ENCODE measurements at places on chromosomes 11 and 22.

DNA sequence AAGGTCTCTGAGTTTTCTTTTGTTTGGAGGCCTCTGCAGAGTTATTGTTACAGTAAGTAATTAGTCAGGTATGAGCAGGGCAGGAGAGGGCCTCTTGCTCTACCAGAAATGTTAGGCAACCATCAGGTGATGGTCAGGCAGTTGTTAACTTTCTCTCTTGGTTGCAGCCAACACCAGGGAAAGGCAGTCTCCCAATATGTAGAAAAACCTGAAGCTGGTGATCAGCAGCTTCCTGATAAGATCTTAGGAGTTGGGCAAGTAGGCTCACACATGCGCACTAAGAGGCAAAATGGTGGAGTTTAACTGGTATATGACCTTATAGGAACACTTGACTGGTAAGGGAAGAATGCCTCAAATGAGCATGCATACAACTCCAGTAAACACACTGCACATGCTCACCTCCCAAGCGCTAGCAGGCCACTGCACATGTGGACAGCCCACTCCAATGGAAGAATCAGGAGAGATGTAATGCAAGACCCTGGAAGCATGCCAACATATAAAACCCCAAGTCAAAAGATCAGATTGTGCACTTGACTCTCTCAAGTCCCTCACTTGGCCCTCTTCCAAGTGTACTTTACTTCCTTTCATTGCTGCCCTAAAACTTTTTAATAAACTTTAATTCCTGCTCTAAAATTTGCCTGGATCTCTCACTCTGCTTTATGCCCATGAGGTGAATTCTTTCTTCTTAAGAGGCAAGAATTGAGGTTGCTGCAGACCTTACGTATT, 23.7 kb upstream of the SLC35F2 start:
- no peaks in the 10 kb centered on the region for H3K27me3 ChIP-seq
- H3K27ac ChIP-seq, result no peak overlapping the region
- DNase-seq, result no peak
- no peak overlapping the region for H3K4me3 ChIP-seq
- no peaks in the 10 kb centered on the region for H3K36me3 ChIP-seq

DNA sequence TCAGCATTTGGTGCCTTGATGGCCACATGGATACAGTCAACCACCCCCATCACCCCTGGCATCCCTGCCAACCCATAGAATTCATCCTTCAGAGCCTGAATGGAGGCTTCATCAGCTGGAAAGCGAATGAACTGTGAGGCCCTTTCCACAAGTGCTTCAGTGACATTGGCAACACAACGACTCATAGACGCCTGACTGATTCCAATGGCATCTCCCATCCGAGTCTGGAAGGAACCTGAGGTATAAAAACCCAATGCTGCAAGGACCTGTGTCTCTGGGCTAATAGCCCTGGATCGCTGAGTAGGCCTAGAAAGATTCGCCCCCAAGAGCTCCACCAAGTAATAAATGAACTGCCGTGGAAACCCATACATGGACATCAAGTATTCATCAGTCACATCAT, 1.3 kb downstream of the HARBI1 start:
- no peak overlapping the region for H3K27ac ChIP-seq
- no peak overlapping the region for H3K4me3 ChIP-seq
- no peaks in the 10 kb centered on the region for H3K36me3 ChIP-seq
- H3K27me3 ChIP-seq, result no peaks in the 10 kb centered on the region
- DNase-seq, result no peak
- peaks cover 31% of the 10 kb centered on the region for H3K4me1 ChIP-seq

DNA sequence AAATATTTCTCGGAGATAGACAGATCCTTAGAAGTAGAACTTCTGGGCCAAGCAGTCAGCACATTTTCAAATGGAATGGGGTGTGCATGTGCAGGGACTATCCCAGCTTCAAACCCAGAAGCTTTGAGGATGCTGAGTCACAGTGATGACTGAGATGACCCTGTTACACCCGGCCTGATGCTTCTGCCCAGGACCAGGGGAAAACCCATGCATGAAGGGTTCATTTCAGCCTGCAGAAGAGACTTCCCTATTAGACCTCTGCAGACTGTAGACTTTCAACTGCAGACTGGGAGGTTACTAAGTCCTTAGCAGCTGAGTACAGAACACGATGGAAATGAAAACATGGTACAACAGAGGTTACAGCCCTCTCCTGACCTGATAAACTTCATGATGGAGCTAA, 3.6 kb upstream of the OR2AT4 start:
- DNase-seq, result no peak
- H3K36me3 ChIP-seq, result no peaks in the 10 kb centered on the region
- H3K4me3 ChIP-seq, result no peak overlapping the region
- no peak overlapping the region for H3K27ac ChIP-seq

DNA sequence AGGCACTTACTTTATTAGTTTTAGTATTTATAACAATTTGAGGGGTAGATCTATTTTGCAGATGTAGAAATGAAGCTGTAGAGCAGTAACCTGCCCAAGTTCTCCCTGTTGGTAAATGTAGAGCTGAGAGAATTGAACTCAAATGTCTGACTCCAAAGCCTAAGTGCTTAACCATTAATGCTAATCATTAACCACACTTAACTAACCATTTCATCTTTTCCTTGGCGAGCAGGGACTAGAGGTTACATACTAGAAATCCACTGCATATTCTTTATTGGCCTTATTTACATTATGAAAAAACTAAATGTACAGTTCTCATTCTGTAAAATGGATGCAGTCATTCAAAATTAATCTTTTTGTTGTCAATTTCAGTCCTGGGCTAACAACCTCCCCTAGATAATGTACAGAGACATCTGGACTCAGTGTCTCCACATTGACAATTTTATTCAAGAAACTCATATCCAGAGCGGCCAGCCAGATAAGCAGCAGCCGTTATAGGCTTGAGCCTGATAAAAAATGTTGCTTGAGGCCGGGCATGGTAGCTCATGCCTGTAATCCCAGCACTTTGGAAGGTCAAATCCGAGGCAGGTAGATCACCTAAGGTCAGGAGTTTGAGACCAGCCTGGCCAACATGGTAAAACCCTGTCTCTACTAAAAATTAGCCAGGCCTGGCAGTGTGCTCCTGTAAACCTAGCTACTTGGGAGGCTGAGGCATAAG, 76.7 kb upstream of the PICALM start:
- no peak overlapping the region for H3K27ac ChIP-seq
- no peaks in the 10 kb centered on the region for H3K36me3 ChIP-seq
- no peaks in the 10 kb centered on the region for H3K27me3 ChIP-seq

DNA sequence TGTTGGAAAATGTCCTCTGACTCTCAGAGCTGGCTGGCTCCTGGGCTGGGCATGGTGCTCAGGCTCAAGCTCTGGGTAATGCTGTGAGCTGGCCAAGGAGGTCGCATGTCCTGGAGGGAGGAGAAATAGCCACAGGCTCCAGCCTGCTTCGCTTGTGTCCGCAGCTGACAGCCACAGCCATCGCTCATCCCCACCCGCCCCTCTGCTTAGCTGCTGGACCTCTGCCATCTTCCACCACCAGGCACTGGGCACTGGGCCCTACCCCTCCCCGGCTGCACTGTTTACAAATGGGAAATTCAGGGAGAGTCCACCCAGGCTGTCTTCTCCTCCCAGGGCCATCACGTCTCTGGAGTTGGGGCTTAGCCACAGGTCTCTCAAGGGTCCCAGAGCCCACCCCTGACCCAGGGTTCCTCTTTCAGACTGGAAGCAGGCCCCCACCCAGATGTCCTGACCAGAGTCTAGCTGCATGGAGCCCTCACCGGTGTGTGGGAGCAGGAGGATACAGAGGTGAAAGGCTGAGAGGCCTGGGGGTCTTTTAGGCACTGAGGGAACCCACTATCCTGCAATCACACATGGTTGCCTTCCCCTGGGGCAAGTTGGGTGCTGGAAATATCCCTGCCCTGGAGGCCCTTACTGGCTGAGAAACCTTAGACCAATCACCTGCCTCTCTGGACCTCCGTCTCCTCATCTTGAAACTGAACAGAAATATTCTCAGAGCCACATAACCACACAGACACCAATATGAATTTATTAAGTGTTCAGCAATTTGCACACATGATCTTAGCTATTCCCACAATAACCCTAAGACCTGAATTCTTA, 62.7 kb downstream of the CD82 start:
- DNase-seq, result no peak
- peaks cover 13% of the 10 kb centered on the region for H3K27me3 ChIP-seq
- no peak overlapping the region for H3K4me3 ChIP-seq
- peaks cover 11% of the 10 kb centered on the region for H3K4me1 ChIP-seq
- H3K36me3 ChIP-seq, result no peaks in the 10 kb centered on the region
- no peak overlapping the region for H3K27ac ChIP-seq

GRCh38 chr11:28860893-28861292, 752.7 kb downstream of the METTL15 start:
- no peak overlapping the region for H3K4me3 ChIP-seq
- no peak overlapping the region for H3K27ac ChIP-seq

DNA sequence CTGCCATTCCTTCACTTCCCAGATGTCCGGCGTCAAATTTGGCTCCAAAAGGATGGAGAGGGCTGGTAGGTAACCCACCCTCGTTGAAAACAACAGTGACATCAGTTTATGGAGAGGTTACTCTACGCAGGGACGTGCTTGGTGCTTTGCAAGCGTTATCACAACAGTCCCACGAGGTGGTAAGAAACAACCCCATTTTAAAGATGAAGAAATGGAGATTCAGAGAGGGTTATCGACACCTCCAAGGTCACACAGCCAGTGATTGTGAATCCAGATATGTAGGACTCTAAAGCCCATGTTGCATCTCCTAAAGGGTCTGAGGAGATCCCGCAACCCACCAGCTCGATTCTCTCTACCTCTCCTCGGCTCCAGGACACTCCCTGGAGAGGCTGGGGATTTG, 773 bp downstream of the MIAT start:
- DNase-seq, result no peak
- no peaks in the 10 kb centered on the region for H3K27me3 ChIP-seq
- peak overlapping the region; percentile 62 for H3K4me3 ChIP-seq
- peaks cover 31% of the 10 kb centered on the region for H3K4me1 ChIP-seq

DNA sequence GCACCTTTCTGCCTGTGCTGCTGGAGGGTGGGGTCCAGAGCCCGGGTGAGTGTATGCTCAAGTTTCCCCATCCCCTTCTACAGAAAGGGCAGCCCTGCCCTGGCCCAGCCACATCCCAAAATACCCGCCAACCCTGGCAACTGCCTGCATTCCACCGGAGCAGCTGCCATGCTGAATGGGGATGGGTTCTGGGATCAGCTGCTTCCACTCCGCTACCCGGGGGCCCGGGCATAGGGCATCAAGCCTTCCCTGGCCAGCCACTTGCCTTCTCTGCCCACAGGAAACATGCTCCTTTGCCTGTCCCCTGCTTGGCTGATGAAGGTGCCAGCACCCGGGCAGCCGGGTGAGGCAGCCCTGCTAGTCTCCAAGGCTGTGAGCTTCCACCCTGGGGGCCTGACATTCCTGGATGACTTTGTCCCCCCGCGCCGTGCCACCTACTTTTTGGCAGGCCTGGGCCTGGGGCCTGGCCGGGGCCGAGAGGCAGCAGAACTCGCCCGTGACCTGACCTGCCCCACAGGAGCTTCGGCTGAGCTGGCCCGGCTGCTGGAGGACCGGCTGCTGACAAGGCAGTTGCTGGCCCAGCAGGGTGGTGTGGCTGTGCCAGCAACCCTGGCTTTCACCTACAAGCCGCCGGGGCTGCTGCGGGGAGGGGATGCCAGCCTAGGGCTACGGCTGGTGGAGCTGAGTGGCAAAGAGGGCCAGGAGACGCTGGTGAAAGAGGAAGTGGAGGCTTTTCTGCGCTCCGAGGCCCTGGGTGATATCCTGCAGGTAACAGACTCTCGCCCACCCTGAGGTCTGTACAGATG, 3.2 kb downstream of the CARNS1 start:
- H3K4me3 ChIP-seq, result peak overlapping the region; percentile 53
- H3K36me3 ChIP-seq, result no peaks in the 10 kb centered on the region
- H3K27ac ChIP-seq, result peak overlapping the region; percentile 72
- H3K4me1 ChIP-seq, result peaks cover 41% of the 10 kb centered on the region

- no peaks in the 10 kb centered on the region for H3K27me3 ChIP-seq
- no peaks in the 10 kb centered on the region for H3K36me3 ChIP-seq
- DNase-seq, result no peak
- no peak overlapping the region for H3K4me3 ChIP-seq
Measured at GRCh38 chr22:46051646-46052045, 74.7 kb upstream of the WNT7B start.

All from T-cell (primary cell).